ENCODE measurements at places on chromosomes 12 and 14. TPM values are rescaled to one million over a fixed set of nuclear protein-coding genes. Genes with fewer than 3 reads are reported as not detected.

ACVRL1 gene
- 0.07 TPM for total RNA-seq

DIO2 gene
- total RNA-seq = 9.2 TPM

ARHGAP9 gene
- total RNA-seq = 0.29 TPM

CHGA gene
- 2.1 TPM for total RNA-seq

ERBB3 gene
- total RNA-seq = 2.0 TPM

ASB2 gene
- 3.5 TPM for total RNA-seq

IL26 gene
- total RNA-seq = not detected

BHLHE41 gene
- total RNA-seq = 0.57 TPM

DNAH10 gene
- 0.36 TPM for total RNA-seq

DTX3 gene
- 18.1 TPM for total RNA-seq

WNT1 gene
- total RNA-seq = not detected

AKAP3 gene
- 0.10 TPM for total RNA-seq

KCNH5 gene
- total RNA-seq = not detected

PRH2 gene
- not detected for total RNA-seq

SLC25A21 gene
- 1.6 TPM for total RNA-seq

HOXC10 gene
- total RNA-seq = 2.8 TPM

TOGARAM1 gene
- 6.9 TPM for total RNA-seq

BCAT1 gene
- total RNA-seq = 11.2 TPM

SPRING1 gene
- 14.6 TPM for total RNA-seq

SERPINA10 gene
- not detected for total RNA-seq

SERPINA1 gene
- total RNA-seq = 0.59 TPM

RNASE7 gene
- total RNA-seq = not detected

DENR gene
- total RNA-seq = 57.1 TPM

LHX5 gene
- not detected for total RNA-seq

FOXN4 gene
- 0.12 TPM for total RNA-seq

NID2 gene
- total RNA-seq = 16.7 TPM

GARIN6 gene
- total RNA-seq = not detected

TXNDC16 gene
- 0.97 TPM for total RNA-seq

TAS2R7 gene
- total RNA-seq = not detected

TMEM52B gene
- 0.23 TPM for total RNA-seq

WSCD2 gene
- total RNA-seq = not detected

IQSEC3 gene
- total RNA-seq = not detected

LBHD2 gene
- not detected for total RNA-seq

KRT80 gene
- 58.9 TPM for total RNA-seq

KCNMB4 gene
- 0.18 TPM for total RNA-seq

VWF gene
- 0.34 TPM for total RNA-seq

SYNDIG1L gene
- not detected for total RNA-seq

BCL7A gene
- 9.9 TPM for total RNA-seq

CDCA3 gene
- total RNA-seq = 83.5 TPM

Measured in A549 treated with CpdA at 1 μM for 4 hours (cell line).